ENCODE measurements at places on chromosomes 12 and 14.
A peak's percentile ranks its signal among the peaks of the same experiment; 100 is the strongest.

DNA sequence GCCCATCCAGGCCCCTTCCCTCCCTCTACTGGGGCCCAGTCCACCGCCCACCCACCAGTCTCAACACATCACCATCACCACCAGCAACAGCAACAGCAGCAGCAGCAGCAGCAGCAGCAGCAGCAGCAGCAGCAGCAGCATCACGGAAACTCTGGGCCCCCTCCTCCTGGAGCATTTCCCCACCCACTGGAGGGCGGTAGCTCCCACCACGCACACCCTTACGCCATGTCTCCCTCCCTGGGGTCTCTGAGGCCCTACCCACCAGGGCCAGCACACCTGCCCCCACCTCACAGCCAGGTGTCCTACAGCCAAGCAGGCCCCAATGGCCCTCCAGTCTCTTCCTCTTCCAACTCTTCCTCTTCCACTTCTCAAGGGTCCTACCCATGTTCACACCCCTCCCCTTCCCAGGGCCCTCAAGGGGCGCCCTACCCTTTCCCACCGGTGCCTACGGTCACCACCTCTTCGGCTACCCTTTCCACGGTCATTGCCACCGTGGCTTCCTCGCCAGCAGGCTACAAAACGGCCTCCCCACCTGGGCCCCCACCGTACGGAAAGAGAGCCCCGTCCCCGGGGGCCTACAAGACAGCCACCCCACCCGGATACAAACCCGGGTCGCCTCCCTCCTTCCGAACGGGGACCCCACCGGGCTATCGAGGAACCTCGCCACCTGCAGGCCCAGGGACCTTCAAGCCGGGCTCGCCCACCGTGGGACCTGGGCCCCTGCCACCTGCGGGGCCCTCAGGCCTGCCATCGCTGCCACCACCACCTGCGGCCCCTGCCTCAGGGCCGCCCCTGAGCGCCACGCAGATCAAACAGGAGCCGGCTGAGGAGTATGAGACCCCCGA, 6.8 kb upstream of the RNU7-1 start:
- peak; percentile 47 for DNase-seq

- no peak for DNase-seq
Observed at GRCh38 chr14:61358554-61359226, 37.3 kb downstream of the PRKCH start.

DNA sequence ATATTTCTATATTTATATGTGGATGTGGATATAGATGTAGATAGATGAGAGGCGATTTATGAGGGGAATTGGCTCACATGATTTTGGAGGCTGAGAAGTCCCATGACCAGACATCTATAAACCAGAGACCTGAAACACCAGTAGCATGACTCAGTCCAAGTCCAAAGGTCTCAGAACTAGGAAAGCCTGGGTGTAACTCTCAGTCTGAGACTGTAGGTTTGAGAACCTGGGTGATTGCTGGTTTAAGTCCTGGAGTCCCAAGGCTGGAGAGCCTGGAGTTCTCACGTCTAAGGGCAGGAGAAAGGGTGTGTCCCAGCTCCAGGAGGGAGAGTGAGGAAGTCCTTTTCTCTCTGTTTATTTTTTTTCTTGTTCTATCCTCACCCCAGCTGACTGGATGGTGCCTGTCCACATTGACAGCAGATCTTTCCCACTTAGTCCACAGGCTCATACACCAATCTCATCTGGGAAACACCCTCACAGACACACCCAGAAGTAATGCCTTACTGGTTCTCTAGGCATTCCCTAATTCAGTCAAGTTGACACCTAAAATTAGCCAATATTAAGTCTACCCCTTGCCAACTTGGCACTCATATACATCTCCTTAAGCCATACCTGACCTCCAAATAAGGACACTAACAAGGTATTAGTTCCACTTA, 45.4 kb downstream of the EMP1 start:
- no peak for DNase-seq

GRCh38 chr14:89215531-89215930, 201.5 kb downstream of the FOXN3 start:
- no peak for DNase-seq

DNA sequence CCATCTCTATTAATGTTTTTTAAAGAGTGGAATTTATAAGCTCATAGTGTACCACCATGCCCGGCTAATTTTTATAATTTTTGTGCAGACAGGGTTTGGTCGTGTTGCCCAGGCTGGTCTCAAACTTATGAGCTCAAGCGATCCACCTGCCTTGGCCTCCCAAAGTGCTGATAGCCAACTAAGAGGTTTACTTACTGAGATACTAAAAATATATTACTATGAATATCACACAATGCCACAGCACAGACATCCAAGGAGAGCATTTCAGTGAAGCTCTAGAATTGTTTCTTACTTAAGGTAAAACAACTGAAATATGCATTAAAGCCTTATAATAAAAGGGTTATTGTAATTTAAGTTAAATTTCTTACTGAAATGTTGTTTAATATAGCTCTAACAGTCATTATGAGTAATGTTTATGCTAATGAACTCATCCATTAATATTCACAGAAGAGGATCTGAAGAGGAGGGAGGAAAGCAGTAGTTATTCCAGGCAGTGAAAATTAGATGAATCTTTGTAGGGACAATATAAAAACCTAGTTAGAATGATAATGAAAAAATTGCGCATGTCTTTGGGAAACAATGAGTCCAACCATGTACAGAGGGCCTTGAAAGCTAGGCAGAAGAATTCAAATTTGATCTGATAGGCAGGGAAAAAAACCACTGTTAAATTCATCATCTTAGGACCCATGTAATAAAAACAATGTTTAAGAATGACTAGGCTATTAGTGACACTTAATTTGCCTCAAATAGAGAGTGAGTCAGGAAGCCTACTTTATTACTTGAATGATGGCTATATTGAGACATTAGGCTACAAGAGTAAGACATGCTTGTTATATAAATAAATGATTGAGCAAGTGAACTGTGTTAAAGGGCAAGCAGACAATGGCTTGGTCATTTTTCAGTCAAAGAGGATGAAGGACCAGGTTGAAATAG, 99.2 kb downstream of the SLC41A2 start:
- no peak for DNase-seq

DNA sequence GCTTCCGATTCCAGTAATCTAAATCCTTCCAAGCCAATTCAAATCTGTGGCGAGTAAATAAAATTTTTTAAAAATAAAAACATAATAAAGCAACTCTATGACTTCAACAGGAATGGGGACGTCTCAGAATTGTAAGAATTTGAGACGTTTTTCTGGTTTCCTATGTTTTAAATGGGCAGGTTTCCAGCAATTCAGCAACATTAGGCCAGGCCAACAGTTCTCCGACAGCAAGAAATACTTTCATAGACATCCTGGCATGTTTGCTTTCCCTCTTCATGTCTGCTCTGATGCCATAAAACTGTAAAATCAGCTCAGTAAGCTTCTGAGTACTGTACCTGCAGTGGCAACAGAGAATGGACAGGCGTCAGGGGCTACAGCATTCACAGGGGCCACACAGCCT, 35.8 kb upstream of the DICER1 start:
- DNase-seq: no peak

DNA sequence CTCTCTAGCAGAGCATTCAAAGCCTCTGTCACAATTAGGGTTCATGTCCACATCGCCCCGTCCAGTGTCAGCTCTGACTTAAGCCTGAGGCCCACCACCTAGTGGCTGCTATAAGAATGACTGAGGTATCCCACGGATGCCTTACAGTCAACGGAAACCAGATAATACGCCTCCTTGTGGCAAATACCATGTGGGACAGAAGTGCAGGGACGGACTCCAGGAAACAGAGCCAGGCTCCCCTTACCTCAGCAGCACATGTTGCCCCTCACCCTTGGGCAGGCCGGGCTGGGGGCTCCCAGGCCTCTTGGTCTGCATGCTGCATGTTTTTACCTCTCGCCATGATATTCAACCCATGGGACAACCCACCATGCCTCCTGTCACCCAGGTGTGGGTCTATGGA, 86.3 kb downstream of the VWF start:
- peak; percentile 13 for DNase-seq

- no peak for DNase-seq
Observed at GRCh38 chr12:58583940-58584339, 336.4 kb downstream of the LRIG3 start.

DNA sequence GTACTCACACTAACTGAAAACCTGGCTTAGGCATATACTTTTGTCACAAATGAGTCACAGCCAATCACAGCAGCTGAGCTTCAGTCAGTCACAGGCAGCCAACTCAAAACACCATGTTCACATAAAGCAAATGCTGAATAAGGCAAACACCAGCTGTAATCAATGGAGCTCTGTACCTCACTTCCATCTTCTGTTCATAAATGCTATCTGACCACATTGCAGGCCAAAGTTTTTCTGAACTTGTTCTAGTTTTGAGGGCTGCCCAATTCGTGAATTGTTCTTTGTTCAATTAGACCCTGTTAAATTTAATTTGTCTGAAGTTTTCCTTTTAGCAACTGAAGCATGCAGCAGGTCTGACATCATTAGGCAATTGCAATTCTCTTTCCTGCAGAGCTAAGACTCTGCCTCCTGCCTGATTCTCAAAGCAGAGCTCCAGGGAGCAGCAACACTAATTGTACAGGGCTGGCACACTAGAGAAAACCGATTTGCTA, 129.9 kb downstream of the WIF1 start:
- no peak for DNase-seq

- no peak for DNase-seq
Observed at GRCh38 chr12:106090591-106091445, 47.9 kb downstream of the NUAK1 start.

DNA sequence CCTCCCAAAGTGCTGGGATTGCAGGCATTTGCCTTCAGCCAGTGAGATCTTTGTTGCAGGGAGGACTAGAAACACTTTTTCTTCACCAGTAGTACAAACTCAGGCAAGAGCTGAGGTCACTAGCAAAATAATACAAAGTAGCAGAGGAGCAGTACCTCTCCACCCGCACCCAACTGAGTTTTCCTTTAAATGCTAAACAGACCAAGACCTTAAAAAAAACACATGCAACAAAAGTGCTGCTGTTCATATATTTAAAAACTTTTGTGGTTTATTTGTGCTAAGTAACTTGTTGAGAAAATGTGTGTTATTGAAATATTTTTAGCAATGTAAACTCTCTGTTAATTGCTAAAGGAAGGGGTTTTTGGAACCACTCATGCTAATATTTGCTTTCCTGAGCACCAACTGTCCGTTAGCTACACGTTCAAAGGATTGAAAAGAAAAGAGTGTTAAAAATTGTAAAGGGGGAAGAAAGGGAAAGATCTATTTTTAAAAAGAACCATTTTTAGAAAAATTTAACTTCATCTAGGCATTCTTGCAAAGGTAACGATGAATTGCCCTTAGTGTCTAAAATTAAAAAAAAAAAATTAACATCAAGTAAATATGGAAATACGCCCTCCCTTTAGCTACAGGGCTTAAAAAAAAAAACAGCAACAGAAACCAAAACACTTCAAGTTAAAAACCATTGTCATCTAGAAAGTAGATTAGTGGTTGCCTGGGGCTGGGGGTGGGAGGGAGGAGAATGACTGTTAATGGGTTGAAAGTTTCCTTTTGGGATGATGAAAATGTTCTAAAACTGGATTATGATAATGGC, 114.0 kb upstream of the KRAS start:
- DNase-seq: no peak

DNA sequence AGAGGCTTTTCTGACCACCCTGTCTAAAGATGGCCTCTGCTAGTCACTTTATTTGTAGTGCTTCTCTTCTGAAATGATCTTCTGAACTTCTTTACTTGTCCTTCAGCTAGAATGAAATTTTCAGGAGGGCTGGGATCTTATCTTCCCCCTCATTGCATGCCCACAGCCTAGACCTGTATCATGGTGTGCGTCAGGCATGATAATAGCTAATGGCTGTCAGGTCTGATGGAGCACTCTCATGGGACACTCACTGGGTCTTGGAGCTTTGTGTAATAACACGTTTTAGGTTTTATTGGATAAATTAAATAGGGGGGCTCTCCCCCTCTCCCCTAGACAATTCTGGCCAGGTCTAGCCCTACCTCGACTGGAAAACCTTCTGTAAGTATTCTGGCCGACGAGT, 97.1 kb upstream of the NRXN3 start:
- DNase-seq: no peak

DNA sequence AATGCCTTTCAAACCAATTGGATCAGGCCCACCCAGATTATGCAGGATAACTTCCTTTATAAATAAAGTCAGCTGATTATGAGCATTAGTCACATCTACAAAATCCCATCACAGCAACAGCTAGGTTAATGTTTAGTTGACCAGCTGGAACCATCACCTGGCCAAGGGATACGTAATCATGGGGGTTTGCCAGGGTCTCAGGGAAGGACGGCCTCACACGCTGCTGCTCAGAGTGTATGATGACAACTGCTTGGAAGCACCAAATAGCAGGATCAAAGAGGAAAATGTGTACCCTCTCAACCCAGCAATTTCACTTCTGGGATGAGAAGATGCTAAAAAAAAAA, 162.6 kb downstream of the SLC15A4 start:
- no peak for DNase-seq

DNA sequence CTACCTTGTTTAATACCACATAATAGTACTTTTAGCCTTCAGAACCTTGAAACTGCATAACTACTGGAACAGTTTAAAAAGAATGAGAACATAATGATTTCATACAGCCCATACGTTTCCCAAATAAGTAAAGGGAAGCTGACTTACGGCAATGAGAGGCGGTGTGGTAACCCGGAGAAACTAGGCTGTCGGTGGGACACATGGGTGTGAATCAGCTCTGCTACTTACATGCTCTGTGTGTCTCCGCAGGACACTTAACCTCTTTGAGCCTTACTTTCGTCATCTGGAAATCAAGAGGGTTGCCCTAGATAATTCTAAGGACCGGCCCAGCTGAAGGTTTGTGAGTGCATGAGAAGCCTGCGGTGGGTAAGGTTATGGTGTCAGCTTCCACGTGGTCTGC, 49.3 kb upstream of the PLEKHG3 start:
- DNase-seq: no peak

GRCh38 chr14:89576145-89576927, 159.3 kb upstream of the FOXN3 start:
- no peak for DNase-seq

- no peak for DNase-seq
Observed at GRCh38 chr12:3480764-3481163, 10.2 kb upstream of the PRMT8 start.

DNA sequence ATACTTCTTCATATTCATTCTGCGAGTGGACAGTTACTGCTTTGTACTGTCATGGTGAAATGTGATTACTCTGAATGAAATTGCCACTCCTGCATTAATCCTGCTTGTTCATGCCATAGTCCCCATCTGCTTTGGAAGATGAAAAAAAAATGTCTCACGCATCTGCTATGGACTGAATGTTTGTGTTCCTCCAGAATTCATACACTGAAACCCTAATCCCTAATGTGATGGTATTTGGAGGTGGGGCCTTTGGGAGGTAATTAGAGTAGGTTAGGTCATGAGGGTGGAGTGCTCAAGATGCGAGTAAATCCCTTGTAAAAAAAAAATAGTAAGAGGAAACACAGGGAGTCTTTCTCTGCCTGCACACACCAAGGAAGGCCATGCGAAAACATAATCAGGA, 427.2 kb downstream of the TMTC2 start:
- DNase-seq: no peak

GRCh38 chr12:26846416-26846815, 13.4 kb upstream of the ITPR2 start:
- DNase-seq: no peak

DNA sequence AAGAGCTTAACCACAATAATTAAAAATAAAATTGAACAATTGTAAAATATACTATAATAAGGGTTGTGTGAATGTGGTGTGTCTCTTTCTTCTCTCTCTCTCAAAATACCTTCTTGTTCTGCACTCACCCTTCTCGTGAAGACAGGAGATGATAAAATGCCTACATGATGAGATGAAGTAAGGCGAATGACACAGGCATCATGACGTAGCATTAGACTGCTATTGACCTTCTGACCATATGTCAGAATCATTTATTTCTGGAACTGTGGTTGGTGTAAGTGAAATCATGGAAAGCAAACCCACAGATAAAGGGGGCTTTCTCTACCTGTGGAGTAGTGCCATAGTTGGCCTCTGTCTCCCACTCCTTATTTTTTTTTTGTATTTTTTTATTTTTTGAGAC, 37.8 kb upstream of the NUAK1 start:
- DNase-seq: no peak
